ENCODE measurements at places on chromosomes 16 and 17.

DNA sequence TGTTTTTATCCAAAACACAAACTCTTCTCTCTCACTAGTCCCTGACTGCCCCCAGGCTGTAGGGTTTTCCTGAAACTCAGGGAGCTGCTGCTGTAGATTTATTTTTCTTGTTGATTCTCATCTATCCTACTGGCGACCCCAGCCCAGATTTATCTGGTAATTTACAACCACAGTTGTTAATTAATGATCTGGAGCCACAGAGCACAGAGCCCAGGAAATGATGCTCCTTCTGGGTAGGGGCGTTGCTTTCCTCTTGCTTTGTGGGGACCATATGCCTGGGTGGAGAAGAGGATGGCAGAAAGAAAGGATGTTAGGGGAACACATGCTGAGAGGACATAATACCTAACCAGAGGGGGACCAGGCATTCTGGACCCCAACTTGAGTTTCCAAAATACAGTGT lies 7.4 kb upstream of the ETV4 start:
- H3K27me3 ChIP-seq, result no peaks in the 10 kb centered on the region
- no peaks in the 10 kb centered on the region for H3K36me3 ChIP-seq
- H3K4me1 ChIP-seq, result peaks cover 7% of the 10 kb centered on the region
- no peak overlapping the region for H3K27ac ChIP-seq
- no peak overlapping the region for H3K4me3 ChIP-seq
- DNase-seq, result no peak

DNA sequence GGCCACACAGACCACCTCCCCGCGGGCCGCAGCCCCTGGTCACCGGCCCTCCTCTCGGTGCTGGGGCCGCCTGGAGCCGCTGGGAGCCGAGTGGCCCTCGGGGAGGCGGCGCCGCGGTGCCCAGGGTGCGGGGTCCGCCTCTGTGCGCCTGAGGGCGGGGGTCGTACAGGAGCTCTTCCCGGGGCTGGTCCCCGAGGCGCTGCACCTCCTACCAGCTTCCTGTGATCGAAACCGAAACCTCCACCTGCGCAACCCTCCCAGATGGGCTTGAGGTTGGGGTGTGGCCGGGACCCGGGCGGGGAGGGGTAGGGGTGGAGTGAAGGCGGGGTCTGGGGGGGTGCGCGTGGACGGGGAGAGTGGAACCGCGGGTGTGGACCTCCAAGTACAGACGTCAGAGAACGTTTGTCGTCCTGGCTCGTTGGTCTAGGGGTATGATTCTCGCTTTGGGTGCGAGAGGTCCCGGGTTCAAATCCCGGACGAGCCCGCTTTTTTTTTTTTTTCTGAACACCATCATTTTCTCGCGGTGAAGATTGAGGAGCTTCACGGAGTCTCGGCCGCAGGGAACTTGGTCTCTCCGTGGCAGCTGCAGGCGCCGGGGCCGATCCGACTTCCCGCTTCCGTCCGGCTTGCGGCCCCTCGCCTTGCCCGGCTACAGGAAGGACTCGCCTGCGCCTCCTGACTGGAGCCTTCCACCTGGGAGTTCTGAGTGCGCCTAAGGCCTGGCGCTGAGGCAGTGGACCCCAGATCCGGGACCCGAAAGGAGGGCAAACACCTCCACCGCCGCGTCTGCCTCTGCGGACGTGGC lies 23.9 kb downstream of the ZNF213 start:
- peak; percentile 97 for DNase-seq
- peak overlapping the region; percentile 87 for H3K27ac ChIP-seq
- H3K4me3 ChIP-seq, result peak overlapping the region; percentile 92

DNA sequence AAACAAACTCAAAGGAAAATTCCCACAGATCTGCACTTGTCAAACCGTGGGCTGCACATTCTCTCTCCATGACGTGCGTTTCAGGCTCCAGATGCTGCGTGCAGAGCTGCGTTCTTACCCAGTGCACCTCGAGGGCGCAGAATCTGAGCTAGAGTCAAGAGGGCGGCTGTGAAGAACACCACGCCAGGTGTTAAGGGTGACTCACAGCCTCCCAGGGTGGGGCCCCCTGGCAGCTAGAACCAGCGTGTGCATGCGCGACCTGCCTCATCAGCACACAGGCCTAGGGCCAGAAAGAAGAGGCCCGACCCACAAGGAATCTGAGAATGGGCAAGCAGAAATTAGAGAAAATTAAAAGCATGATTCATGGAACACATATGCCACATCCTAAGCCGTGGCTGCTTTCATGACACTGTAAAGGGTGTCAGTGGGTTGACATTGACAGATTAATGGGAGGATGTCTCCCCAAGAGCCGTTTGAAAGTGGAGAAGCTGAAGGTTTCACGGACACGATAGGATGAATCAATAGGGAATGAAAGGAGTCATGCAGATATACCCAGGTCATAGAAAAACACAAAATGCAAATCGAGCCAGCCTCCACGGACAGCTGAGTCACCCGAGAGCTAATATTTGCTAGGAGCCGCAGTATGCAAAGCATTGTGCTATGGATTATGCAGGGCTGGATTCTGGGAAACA lies 29.0 kb downstream of the MARCHF10 start:
- H3K4me3 ChIP-seq, result no peak overlapping the region
- no peaks in the 10 kb centered on the region for H3K36me3 ChIP-seq
- no peak overlapping the region for H3K27ac ChIP-seq
- no peaks in the 10 kb centered on the region for H3K27me3 ChIP-seq
- DNase-seq, result no peak

DNA sequence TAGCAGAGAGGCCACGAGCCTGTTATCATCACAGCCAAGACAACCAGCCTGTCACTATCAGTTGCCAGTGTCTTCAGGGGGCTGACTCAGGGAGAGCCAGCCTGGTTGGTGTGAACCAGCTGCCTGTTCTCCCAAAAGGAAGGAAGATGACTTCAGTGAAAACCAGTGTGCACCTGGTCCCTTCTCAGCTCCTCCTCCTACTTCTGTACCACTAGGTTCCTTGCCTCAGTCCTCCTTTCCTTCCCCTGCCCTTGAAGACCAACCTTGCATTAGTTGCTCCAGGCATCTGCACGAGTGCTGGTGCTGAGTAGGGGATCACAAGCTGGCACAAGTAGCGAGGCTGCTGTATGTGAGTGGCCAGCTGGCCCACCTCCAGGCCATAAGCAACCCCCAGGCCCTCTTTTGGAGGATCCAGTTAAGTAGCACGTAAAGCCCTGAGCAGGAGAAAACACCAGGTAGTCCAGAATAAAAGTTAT lies 8.5 kb downstream of the TUBG1 start:
- DNase-seq, result no peak
- peaks cover 18% of the 10 kb centered on the region for H3K4me1 ChIP-seq
- no peak overlapping the region for H3K4me3 ChIP-seq

GRCh38 chr17:81154961-81155360 lies 10.3 kb upstream of the PVALEF start:
- H3K4me1 ChIP-seq, result no peaks in the 10 kb centered on the region
- no peaks in the 10 kb centered on the region for H3K36me3 ChIP-seq
- H3K27me3 ChIP-seq, result no peaks in the 10 kb centered on the region
- H3K4me3 ChIP-seq, result no peak overlapping the region
- DNase-seq, result no peak

DNA sequence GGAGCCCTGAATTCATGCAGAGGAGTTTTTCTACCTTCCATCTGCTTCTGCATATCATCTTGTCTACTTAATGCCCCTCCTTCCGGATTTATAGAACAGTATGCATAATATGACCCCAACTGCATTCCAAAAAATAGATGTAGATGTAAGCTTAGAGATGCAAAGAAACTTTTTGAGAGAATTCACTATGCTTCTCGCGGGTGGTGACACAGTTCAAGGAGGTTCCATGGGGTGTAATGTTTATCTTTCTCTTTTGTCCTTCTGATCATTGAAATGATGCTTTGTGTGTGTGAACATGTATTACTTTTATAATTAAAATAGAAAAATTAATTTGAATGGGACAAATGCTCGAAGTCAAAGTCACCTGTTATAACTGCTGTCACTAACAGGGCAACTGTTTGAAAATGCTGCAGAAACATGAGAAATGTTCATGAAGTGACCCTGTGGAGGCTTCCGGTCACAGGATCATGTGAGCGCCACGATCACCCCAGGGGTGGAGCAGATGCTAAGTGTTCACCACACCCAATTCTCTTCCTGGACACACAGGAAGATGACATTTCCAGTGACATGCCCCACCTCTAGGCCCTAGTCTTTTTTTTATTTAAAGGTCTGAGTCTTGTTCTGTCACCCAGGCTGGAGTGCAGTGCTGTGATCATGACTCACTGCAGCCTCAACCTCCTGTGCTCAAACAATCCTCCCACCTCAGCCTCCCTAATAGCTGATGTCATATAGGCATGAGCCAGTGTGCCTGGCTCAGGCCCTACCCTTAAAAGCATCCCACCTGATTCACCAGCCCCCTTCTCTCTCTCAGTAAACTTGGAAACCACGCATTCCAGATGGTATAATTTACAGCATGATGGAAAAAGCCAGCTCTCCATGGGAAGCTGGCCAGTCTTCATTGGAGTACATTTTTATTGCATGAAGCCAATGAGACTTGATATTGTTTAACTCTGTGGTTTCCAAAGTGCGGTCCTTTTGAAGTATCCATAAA lies 21.0 kb upstream of the AGRP start:
- peak overlapping the region; percentile 35 for H3K27ac ChIP-seq
- H3K36me3 ChIP-seq, result no peaks in the 10 kb centered on the region
- no peaks in the 10 kb centered on the region for H3K27me3 ChIP-seq
- peaks cover 3% of the 10 kb centered on the region for H3K4me1 ChIP-seq
- no peak for DNase-seq

GRCh38 chr17:16352667-16353316 lies 477 bp downstream of the CENPV start:
- peaks cover 19% of the 10 kb centered on the region for H3K4me1 ChIP-seq
- H3K36me3 ChIP-seq, result peaks cover 12% of the 10 kb centered on the region
- H3K27me3 ChIP-seq, result no peaks in the 10 kb centered on the region
- no peak for DNase-seq
- H3K4me3 ChIP-seq, result peak overlapping the region; percentile 74

DNA sequence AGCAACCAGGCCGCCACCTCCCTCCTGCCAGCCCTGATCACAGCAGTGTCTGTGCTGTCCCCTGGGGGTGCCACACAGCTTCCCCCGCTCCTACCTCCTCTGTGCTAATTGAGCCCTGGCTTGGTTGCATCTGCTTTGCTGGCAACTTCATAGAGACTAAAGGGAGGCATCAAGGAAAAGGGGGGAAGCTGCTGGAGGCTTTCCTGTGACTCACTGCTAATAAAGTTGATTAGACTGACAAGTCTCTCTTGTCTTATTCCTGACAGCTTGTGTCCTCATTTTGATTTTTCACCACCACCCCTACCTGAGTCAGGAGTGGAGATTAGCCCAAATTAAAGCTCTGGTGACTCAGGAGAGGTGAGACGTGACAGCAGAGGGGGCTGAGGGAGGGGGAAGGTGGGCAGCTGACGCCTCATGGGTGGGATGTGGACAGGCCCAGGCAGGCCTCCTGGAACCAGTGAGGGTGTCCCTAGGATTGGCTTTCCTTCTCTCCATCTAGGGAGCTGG lies 310.0 kb downstream of the CBLN1 start:
- no peak overlapping the region for H3K27ac ChIP-seq
- no peaks in the 10 kb centered on the region for H3K36me3 ChIP-seq
- no peak overlapping the region for H3K4me3 ChIP-seq
- H3K27me3 ChIP-seq, result no peaks in the 10 kb centered on the region
- H3K4me1 ChIP-seq, result no peaks in the 10 kb centered on the region

GRCh38 chr16:20089246-20089965 lies 15.7 kb upstream of the GPR139 start:
- no peak overlapping the region for H3K27ac ChIP-seq
- no peaks in the 10 kb centered on the region for H3K4me1 ChIP-seq
- H3K27me3 ChIP-seq, result no peaks in the 10 kb centered on the region
- H3K36me3 ChIP-seq, result no peaks in the 10 kb centered on the region
- no peak overlapping the region for H3K4me3 ChIP-seq
- DNase-seq, result no peak

- DNase-seq, result no peak
- H3K4me3 ChIP-seq, result no peak overlapping the region
- no peak overlapping the region for H3K27ac ChIP-seq
- no peaks in the 10 kb centered on the region for H3K27me3 ChIP-seq
- H3K36me3 ChIP-seq, result no peaks in the 10 kb centered on the region
Observed at GRCh38 chr16:17828012-17828411, 357.3 kb upstream of the XYLT1 start.

GRCh38 chr16:57774705-57775285 lies 27.5 kb downstream of the KIFC3 start:
- peaks cover 13% of the 10 kb centered on the region for H3K36me3 ChIP-seq
- no peak overlapping the region for H3K4me3 ChIP-seq
- no peaks in the 10 kb centered on the region for H3K27me3 ChIP-seq
- DNase-seq, result no peak
- no peak overlapping the region for H3K27ac ChIP-seq

GRCh38 chr16:3274490-3274889 lies 8.8 kb upstream of the ZNF263 start:
- H3K27ac ChIP-seq, result no peak overlapping the region
- no peak overlapping the region for H3K4me3 ChIP-seq
- no peak for DNase-seq
- no peaks in the 10 kb centered on the region for H3K27me3 ChIP-seq

- DNase-seq, result no peak
- no peak overlapping the region for H3K4me3 ChIP-seq
- no peaks in the 10 kb centered on the region for H3K27me3 ChIP-seq
- no peaks in the 10 kb centered on the region for H3K36me3 ChIP-seq
- H3K4me1 ChIP-seq, result peaks cover 15% of the 10 kb centered on the region
Observed at GRCh38 chr16:85967111-85967510, 68.1 kb downstream of the IRF8 start.

GRCh38 chr16:70582280-70582978 lies 58.8 kb downstream of the SF3B3 start:
- H3K36me3 ChIP-seq, result no peaks in the 10 kb centered on the region
- no peak for DNase-seq
- no peaks in the 10 kb centered on the region for H3K27me3 ChIP-seq
- H3K4me1 ChIP-seq, result peaks cover 18% of the 10 kb centered on the region

DNA sequence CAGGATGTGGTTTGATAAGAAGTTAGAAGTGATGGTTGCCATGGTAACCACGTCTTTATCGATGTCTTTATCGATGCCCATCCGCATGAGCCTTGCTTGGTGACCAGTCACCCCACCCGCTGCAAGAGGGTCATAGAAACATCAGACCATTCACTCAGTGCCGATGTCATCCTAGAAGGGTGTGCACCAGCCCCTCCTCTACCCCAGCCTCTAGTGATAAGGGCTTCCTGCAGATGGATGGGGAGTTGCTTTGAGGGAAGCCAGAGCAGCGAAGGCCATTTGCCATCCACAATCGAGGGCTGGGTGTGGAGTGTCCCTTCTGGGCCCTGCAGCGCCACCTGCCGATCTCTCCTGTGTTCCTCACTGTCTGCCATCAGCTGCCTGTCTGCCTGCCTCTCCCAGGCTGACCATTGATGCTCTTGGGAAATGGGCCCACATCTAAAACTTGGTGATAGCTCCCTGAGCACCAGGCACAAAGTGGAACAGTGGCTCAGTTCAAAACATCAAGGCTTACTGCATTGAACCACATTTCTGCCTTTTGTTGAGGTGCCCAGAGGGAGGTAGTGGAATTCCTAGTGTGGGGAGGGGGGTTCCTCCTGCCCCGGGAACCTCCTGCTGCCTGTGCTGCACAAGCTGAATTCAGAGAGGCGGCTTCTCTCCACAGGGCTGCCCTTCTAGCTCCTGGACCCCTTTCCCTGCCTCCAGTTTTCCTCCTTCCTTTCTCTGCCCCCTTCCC lies 8.9 kb downstream of the CALB2 start:
- H3K27ac ChIP-seq, result no peak overlapping the region
- DNase-seq, result no peak
- H3K4me3 ChIP-seq, result no peak overlapping the region

- H3K36me3 ChIP-seq, result no peaks in the 10 kb centered on the region
- no peak overlapping the region for H3K4me3 ChIP-seq
- no peak overlapping the region for H3K27ac ChIP-seq
- H3K27me3 ChIP-seq, result no peaks in the 10 kb centered on the region
Observed at GRCh38 chr17:36736201-36737156, 135.1 kb downstream of the MRM1 start.
